Activated naive CD4-positive, alpha-beta T cell (primary cell): ENCODE measurements at places on chromosomes 1 and 21.

DNA sequence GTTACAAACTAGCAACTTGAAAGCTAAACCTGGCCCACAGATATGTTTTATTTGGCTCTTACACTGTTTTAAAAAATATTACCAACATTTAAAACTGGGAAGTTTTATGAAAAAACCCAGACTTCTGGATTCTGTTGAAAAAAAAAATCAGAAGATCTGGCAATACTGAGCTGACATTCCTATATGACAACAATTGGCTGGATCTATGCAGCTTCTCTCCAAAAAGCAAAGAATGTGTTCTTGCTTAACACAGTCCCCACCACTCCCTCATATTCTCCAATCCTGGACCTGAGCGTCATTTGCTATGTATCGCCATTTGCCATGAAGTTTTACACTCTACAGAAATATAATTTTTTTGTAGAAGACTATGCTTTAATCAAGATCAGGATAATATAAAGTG lies 859.6 kb downstream of the LTN1 start:
- no peak for DNase-seq

- DNase-seq, result no peak
Measured at GRCh38 chr1:227086636-227087035, 146.5 kb downstream of the COQ8A start.

GRCh38 chr1:37994886-37995566 lies 5.2 kb upstream of the SF3A3 start:
- no peak for DNase-seq

- DNase-seq, result no peak
Measured at GRCh38 chr21:42121794-42122193, 50.7 kb downstream of the UMODL1 start.

DNA sequence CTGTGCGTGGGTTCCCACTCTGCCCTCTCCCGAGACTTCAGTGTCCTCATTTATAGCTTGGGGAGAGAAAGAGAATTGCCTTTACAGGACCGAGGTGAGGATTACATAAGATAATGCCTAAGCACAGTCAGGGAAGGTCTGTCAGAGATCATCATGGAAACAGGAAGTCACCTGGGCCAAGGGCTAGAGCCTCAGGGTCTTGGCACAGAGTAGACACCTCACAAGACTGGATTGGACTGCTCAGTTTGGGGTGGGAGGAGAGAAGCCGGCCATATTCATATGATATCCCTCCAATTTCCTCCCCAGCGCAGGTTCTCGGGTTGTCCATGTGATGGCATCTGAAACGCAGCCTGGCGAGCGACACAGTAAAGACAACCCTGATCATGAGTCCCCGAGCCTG lies 3.8 kb downstream of the CNR2 start:
- DNase-seq, result no peak

DNA sequence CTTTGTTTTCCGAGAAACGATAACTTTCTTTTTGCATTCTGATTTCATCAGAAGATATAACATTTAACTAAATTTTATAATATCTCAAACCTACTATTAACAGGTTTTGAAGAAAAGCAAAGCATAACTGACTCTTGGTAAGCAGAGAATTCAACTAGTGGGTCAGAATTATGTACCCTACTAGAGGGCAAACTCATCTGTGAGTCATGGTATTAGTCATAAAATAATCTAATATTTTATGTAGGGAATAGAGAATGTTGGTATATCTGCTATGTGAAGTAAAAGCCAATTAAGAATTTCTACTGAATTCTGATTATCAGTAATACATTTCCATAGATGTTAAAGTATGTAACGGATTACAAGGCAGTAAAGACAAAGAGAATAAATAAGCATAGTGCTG lies 56.8 kb downstream of the USP1 start:
- no peak for DNase-seq

- no peak for DNase-seq
Measured at GRCh38 chr1:229567109-229567868, 8.8 kb upstream of the ABCB10 start.

GRCh38 chr1:109750241-109750882 lies 9.5 kb upstream of the GSTM3 start:
- no peak for DNase-seq
